ENCODE measurements at places on chromosomes 11 and 22.
A peak's percentile ranks its signal among the peaks of the same experiment; 100 is the strongest.

- no peak for DNase-seq
- H3K4me3 ChIP-seq, result no peak overlapping the region
- H3K36me3 ChIP-seq, result no peaks in the 10 kb centered on the region
- peaks cover 87% of the 10 kb centered on the region for H3K27me3 ChIP-seq
Observed at GRCh38 chr11:124736736-124737135, 3.0 kb upstream of the NRGN start.

DNA sequence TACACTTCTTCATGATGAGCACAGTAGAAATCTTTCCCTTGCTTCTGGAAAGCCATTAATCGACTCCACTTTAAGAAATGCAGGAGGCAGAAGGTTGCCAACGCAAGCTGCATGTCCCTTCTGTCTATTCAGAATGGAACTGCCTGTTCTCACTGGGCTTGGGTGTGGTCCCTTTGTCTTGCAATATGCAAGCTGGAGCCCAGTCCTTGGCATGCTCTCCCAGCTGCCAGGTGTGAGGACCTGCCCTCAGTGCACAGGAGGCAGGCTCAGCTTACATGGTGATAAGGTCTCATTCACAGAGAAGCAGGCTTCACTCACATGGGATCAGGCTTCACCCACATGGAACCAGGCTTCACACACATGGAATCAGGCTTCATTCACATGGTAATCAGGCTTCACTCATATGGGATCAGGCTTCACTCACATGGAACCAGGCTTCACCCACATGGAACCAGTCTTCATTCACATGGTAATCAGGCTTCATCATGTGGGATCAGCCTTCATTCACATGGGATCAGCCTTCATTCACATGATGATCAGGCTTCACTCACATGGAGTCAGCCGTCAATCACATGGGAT, 59.2 kb upstream of the USP47 start:
- no peaks in the 10 kb centered on the region for H3K4me1 ChIP-seq
- H3K36me3 ChIP-seq, result no peaks in the 10 kb centered on the region
- peaks cover 56% of the 10 kb centered on the region for H3K27me3 ChIP-seq
- no peak overlapping the region for H3K4me3 ChIP-seq
- H3K27ac ChIP-seq, result no peak overlapping the region

- no peak overlapping the region for H3K4me3 ChIP-seq
- no peaks in the 10 kb centered on the region for H3K27me3 ChIP-seq
- DNase-seq, result no peak
- peaks cover 31% of the 10 kb centered on the region for H3K36me3 ChIP-seq
Observed at GRCh38 chr11:59187587-59187986, 15.7 kb downstream of the DTX4 start.

GRCh38 chr11:121670805-121671282, 218.1 kb upstream of the SORL1-AS1 start:
- H3K4me3 ChIP-seq, result peak overlapping the region; percentile 15
- DNase-seq, result no peak
- peak overlapping the region; percentile 87 for H3K27ac ChIP-seq
- H3K36me3 ChIP-seq, result no peaks in the 10 kb centered on the region
- peaks cover 63% of the 10 kb centered on the region for H3K4me1 ChIP-seq
- H3K27me3 ChIP-seq, result no peaks in the 10 kb centered on the region

- H3K27me3 ChIP-seq, result peaks cover 5% of the 10 kb centered on the region
- H3K4me1 ChIP-seq, result no peaks in the 10 kb centered on the region
- DNase-seq, result no peak
- no peak overlapping the region for H3K4me3 ChIP-seq
- no peak overlapping the region for H3K27ac ChIP-seq
Observed at GRCh38 chr11:21909145-21909544, 283.7 kb upstream of the ANO5 start.

DNA sequence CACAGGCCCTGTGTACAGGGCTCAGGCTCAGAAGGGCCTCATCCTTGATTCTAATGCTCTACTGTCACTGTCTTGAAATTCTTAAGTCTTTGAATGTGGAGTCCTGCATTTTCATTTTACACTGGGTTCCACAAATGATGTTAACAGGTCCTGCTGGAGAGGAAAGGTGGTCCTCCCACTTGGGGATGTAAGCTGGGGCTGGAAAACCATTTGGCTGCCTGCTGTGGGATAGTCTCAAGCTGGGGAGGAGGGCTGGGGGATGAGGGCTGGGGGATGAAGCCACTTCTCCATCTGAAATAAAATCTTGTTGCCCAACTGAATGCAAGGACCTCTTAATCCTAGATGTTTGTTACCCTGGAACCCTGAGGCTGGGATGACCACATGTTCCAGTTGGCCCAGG, 423.0 kb downstream of the TENM4 start:
- H3K27me3 ChIP-seq, result no peaks in the 10 kb centered on the region
- no peak overlapping the region for H3K4me3 ChIP-seq
- no peak for DNase-seq

- H3K36me3 ChIP-seq, result peaks cover 13% of the 10 kb centered on the region
- peak overlapping the region; percentile 88 for H3K27ac ChIP-seq
- H3K4me1 ChIP-seq, result peaks cover 25% of the 10 kb centered on the region
- no peak overlapping the region for H3K4me3 ChIP-seq
- no peaks in the 10 kb centered on the region for H3K27me3 ChIP-seq
Observed at GRCh38 chr11:44766112-44766971, 39.6 kb downstream of the TSPAN18 start.

DNA sequence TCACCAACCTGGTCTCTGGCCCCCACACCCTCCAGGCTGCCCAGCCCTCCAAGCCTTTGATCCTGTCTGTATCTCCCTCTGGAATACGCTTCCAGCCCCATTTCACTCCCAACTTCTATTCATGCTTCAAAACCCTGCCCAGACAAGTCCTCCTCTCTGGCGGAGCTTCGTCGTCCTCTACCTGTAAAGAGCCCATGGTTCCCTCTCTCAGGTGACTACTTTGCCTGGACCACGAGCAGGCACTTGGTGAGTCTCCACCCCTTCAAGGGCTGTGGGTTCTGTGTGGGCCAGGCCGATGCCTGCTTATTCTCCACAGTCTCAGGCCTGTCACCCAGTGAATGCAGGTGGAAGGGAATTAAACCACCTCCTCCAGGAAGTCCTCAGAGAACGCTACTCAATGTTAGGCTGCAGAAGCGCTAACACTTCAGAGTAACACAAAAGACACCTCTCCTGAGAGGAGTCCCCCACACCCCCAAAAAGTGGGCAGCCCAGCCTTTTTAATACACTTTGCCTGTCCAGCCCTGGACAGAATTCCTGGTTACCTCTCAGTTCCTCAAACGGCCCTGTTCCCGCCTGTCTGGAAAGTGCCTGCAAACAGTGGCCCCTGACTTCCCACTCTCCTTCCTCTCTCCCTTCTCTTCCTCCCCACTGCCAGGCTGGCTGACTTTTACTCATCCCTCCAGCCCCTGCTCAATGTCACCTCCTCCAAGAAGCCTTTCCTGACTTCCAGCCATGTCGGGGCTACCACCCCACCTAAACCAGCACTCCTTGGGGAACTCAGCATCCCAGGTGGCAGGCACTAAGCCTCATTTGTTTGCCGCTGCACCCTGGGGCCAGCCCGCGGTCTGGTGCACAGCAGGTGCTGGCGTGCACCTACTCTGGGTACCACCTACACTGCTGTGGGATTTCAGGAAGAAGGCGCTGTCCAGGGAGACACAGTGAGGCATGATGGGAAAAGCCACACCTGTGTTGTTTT, 9.0 kb downstream of the RAC2 start:
- peaks cover 11% of the 10 kb centered on the region for H3K27me3 ChIP-seq
- H3K36me3 ChIP-seq, result no peaks in the 10 kb centered on the region
- peaks cover 8% of the 10 kb centered on the region for H3K4me1 ChIP-seq

DNA sequence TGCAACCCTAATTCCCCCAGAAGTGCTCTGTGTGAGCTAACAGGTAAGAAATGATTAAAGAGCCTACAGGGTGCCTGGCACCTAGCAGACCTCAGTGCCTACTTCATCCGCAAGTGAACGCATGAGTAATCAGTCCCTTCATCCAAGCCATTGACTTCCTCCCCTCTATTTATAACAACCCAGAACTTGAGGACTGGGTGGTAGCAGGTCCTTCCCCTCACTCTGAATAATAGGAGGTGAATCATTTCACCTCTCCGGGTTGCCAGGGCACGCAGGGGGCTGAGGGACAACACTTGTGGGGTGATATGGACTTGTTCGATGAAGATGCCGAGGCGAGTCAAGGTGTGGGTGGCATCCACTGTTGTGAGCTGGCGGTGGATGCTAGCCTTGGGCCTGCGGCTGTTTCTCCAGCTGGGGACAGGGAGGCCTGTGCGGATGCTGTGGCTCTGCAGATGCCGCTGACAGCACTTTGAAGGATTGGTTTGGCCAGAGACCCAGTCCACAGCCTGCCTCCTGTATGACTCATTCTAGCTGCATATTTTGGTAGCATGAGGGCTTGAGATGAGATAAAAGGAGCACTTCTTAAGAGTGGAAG, 11.7 kb upstream of the SORL1-AS1 start:
- peak overlapping the region; percentile 97 for H3K27ac ChIP-seq
- H3K4me1 ChIP-seq, result peaks cover 73% of the 10 kb centered on the region
- no peaks in the 10 kb centered on the region for H3K36me3 ChIP-seq
- no peak overlapping the region for H3K4me3 ChIP-seq

DNA sequence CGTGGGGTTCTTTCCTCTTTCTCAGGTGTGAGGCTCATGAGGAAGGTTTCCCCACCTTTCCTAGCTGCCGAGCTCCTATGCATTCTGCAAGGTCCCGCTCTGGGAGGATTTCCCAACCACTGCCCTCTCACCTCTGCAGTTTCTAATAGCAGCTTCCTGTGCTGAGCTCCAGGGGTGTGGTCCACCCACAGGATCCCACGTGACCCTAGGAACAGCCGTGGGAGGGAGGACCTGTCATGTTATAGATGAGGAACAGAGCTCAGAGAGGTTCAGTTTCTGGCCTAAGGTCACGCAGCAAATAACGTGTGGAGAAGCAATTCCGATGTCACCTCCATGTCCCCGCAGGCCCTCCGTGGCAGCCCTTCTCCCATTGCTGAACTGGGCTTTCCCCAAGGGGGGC, 38.5 kb downstream of the FLRT1 start:
- H3K27me3 ChIP-seq, result no peaks in the 10 kb centered on the region
- no peak overlapping the region for H3K27ac ChIP-seq
- DNase-seq, result no peak
- no peak overlapping the region for H3K4me3 ChIP-seq

GRCh38 chr11:43853781-43854180, 26.9 kb upstream of the ALKBH3 start:
- no peaks in the 10 kb centered on the region for H3K4me1 ChIP-seq
- H3K27me3 ChIP-seq, result no peaks in the 10 kb centered on the region
- H3K27ac ChIP-seq, result no peak overlapping the region
- DNase-seq, result no peak
- H3K36me3 ChIP-seq, result peaks cover 19% of the 10 kb centered on the region

- no peaks in the 10 kb centered on the region for H3K27me3 ChIP-seq
- H3K4me3 ChIP-seq, result no peak overlapping the region
- DNase-seq, result no peak
- no peak overlapping the region for H3K27ac ChIP-seq
Observed at GRCh38 chr22:32596471-32596870, 121.9 kb downstream of the FBXO7 start.

- no peak overlapping the region for H3K27ac ChIP-seq
- H3K4me3 ChIP-seq, result no peak overlapping the region
- H3K36me3 ChIP-seq, result no peaks in the 10 kb centered on the region
- no peak for DNase-seq
- H3K4me1 ChIP-seq, result peaks cover 14% of the 10 kb centered on the region
Observed at GRCh38 chr11:120220747-120221037, 9.9 kb downstream of the OAF start.

- DNase-seq, result no peak
- no peaks in the 10 kb centered on the region for H3K27me3 ChIP-seq
- no peaks in the 10 kb centered on the region for H3K36me3 ChIP-seq
- H3K4me1 ChIP-seq, result peaks cover 52% of the 10 kb centered on the region
- H3K4me3 ChIP-seq, result no peak overlapping the region
Observed at GRCh38 chr11:126165311-126165720, 46.1 kb downstream of the RPUSD4 start.

GRCh38 chr11:93654226-93654625, 7.3 kb upstream of the CEP295 start:
- no peaks in the 10 kb centered on the region for H3K36me3 ChIP-seq
- H3K4me3 ChIP-seq, result no peak overlapping the region
- peaks cover 11% of the 10 kb centered on the region for H3K4me1 ChIP-seq
- DNase-seq, result no peak
- H3K27me3 ChIP-seq, result peaks cover 31% of the 10 kb centered on the region

DNA sequence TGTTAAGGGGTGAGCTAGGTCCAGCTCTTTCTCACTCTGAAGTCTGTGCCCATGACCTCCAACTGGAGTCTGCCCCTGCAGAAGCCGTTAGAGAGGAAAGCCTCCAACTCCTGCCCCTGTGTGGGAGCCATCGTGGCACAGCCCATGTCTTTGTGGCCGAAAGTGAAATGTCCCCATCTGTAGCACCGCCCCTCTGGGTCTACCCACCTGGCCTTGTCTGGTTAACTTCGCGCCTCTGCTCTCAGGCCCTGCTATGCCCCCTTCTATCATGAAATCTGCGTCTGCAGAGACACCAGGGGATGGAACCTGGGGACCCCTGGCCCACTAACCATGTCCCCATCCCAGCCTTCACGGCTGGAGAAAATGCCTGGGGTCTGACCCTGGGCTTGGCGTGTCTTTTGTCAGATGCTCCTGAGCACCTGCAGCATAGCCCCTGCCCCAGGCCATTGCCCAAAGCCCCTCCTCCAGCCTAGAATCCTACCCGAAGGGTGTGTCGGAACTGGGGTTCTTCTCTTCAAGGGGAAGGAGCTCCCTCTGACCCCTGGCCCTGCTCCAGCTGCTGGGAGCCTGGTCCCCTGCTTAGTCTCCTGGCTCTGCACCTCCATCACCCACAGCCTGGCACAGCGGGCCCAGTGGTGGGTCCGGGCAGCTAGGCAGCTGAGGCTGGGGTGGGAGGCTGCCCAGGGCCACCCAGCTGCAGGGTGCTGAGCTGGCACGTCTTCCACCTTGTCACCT, 35.8 kb upstream of the HMOX1 start:
- no peaks in the 10 kb centered on the region for H3K27me3 ChIP-seq
- peaks cover 8% of the 10 kb centered on the region for H3K4me1 ChIP-seq
- no peak for DNase-seq
- no peak overlapping the region for H3K4me3 ChIP-seq
- H3K27ac ChIP-seq, result no peak overlapping the region

DNA sequence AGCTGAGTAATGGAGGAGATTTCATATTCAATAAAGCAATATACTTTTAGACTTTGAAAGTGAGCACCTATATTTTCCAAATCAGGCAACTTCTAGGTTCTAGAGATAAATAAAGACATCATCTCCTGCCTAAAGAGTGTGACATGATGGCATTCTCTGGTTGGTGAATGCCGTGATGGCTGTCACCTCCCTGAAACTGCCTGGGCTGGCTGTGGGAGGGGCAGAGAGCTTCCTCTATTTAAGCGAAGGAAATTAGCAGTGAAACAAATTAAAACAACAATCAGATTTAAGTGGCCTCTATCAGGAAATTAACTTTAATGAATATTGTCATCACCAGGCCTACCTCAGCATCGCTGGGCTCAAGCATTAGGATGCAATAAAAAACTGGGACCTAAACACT, 113.9 kb downstream of the ARL14EP start:
- peaks cover 30% of the 10 kb centered on the region for H3K4me1 ChIP-seq
- peaks cover 35% of the 10 kb centered on the region for H3K36me3 ChIP-seq
- H3K27me3 ChIP-seq, result no peaks in the 10 kb centered on the region
- no peak overlapping the region for H3K4me3 ChIP-seq
- DNase-seq, result no peak
- H3K27ac ChIP-seq, result peak overlapping the region; percentile 81
